ENCODE measurements at places on chromosomes 13 and 19.

DNA sequence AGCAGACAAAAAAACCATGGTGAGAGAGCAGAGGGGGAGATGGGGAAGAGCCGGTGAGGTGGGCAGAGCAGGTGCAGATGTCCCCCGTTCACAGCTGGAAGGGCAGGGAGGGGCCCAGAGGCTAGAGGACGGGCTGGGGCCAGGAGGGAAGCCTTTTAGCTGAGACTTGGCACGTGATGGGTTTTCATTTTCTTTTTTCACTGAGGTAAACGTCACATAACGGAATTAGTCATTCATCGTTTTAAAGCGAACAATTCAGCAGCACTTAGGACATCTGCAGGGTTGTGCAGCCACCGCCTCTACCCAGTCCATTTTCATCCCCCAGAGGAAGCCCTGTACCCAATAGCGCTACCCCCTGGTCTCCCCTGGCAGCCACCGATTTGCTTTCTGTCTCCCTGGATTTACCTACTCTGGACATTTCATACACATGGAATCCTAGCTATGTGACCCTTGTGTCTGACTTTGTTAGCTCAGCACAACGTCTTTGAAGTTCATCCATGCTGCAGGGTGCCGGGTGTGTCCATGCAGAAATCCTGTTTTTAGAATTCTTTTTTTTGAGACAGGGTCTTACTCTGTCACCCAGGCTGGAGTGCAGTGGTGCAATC is 16.0 kb upstream of the EMC10 start:
- peak; percentile 97 for DNase-seq

DNA sequence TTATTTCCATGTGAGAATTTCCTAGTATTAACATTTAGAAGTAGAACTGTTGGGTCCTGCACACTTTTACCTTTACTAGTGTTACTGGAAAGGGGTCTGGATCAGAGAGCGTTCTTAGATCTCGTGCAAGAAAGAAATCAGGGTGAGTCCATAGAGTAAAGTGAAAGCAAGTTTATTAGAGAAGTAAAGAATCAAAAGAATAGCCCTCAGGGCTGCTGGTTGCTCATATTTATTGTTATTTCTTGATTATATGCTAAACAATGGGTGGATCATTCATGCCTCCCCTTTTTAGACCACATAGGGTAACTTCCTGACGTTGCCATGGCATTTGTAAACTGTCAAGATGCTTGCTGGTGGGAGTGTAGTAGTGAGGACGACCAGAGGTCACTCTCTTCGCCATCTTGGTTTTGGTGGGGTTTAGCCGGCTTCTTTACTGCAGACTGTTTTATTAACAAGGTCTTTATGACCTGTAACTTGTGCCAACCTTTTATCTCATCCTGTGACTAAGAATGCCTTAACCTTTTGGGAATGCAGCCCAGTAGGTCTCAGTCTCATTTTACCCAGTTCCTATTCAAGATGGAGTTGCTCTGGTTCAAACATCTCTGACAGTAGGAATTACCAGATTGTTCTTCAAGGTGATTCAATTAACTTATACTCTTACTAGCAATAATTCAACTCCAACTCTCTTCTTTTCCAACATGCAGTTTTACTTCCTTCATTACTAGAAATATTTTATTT is 27.4 kb downstream of the NDFIP2 start:
- DNase-seq = no peak

GRCh38 chr19:31553846-31554215 is 204.6 kb upstream of the TSHZ3 start:
- no peak for DNase-seq

DNA sequence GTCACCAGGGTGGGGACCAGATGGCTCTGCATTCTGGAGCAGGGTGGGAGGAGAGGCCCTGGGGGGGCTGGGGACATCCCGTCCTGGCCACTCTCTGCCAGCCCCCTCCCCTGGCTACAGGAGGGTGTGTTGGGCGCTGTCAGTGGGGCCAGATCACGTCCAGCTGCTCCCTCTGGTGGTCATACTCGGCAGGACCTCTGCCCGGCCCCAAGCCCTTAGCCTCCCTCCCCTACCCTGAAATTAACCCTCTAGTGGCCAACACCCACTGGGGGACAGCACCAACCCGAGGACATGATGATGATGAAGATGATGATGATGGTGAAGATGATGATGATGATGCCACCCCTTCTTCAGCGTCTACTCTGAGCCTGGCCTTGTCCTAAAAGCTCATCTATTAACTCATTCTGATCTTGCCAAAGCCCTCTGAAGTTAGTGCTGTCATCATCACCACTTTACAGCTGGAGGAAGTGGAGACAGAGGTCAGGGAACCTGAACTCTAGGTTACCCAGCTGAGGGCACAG is 590 bp upstream of the LGI4 start:
- peak; percentile 95 for DNase-seq

- DNase-seq = no peak
These were observed 2.1 kb downstream of the ANKRD27 start for GRCh38 chr19:32672841-32673240.
